ENCODE measurements at places on chromosomes 13 and 19.

- no peak for DNase-seq
Observed at GRCh38 chr13:50586414-50587083, 256.9 kb downstream of the DLEU7 start.

DNA sequence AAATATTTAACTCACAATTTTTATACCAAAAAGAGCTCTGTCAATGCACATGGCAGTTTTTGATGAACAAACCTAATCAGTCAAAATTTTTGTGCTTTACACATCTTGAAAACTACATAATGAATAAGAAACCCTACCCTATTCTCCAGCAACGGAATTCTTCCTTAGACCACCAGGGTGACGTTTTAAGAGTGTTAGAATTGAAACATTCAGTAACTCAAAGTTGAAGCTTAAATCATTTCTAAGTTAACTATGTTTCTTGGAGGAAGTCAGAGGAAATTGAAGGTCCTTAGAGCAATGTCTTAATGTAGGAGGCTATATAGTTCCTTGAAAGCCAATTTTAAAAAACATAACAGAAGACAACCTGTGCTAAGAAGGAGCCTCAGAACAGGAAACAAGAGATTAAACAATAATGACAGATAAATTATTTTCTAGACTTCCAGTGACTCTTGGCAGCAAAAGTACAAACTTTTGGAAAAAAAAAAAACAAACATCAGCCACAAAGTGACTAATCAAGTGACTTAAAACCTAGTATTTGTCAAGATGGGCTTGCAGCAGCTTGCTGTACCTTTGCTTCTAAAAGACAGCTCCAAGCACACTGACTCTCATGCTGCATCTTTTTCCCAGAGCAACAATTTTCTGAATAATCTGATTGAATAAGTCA is 6.2 kb downstream of the SPRY2 start:
- DNase-seq, result no peak

GRCh38 chr13:112198396-112199010 is 131.6 kb downstream of the SOX1 start:
- no peak for DNase-seq

GRCh38 chr19:7450243-7451223 is 38.3 kb downstream of the PEX11G start:
- no peak for DNase-seq

- no peak for DNase-seq
Observed at GRCh38 chr19:19588546-19588945, 29.9 kb downstream of the PBX4 start.

- DNase-seq, result no peak
Observed at GRCh38 chr19:29524912-29525831, 622 bp upstream of the VSTM2B start.

DNA sequence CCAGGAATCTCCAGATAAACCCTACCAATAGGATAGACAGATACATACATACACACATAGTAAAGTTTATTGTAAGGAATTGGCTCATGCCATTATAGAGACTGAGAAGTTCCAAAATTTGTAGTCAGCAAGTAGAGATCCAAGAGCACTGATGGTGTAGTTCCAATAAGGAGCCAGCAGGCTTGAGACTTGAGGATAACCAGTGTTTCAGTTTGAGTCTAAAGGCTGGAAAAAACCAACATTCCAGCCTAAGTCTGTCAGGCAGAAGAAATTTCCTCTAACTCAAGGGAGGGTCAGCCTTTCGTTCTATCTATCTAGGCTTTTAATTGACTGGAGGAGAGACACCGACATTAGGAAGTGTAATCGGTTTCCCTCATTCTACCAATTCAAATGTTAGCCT is 110.2 kb upstream of the TSHZ3 start:
- DNase-seq, result no peak

DNA sequence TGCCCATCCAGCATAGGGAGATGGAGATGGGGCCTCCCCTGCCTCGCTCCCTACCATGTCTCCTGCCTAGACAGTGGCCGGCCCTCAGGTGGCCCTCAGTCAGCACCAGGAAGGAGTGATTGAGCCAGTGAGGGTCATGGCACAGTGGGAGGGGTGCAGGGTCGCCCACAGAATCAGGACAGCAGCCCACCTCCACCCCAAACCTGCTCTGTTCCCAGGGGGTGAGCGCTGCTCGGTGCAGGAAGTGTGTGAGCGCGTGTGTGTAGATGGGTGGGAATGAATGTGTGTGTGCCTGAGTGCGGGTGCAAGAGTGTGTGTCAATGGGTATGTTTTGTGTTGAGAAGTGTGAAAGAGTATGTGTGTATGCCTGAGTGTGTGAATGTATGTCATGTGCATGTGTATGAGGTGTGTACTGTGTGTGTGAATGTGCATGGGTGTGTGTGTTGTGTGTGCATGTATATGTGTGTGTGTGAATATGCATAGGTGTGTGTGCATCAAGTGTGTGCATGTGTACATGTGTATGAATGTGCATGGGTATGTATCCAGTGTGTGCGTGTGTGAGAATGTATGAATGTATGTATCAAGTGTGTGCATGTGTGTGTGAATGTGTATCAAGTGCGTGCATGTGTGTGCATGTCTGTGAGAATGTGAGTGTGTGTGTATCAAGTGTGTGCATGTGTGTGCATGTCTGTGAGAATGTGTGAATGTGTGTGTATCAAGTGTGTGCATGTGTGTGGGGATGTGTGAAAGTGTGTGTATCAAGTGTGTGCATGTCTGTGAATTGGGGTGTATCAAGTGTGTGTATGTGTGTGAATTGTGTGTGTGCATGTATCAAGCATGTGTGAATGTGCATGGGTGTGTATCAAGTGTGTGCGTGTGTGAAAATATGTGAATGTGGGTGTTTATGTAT is 12.0 kb downstream of the EVI5L start:
- DNase-seq, result no peak

- no peak for DNase-seq
Observed at GRCh38 chr13:41307884-41308640, 3.0 kb upstream of the NAA16 start.

DNA sequence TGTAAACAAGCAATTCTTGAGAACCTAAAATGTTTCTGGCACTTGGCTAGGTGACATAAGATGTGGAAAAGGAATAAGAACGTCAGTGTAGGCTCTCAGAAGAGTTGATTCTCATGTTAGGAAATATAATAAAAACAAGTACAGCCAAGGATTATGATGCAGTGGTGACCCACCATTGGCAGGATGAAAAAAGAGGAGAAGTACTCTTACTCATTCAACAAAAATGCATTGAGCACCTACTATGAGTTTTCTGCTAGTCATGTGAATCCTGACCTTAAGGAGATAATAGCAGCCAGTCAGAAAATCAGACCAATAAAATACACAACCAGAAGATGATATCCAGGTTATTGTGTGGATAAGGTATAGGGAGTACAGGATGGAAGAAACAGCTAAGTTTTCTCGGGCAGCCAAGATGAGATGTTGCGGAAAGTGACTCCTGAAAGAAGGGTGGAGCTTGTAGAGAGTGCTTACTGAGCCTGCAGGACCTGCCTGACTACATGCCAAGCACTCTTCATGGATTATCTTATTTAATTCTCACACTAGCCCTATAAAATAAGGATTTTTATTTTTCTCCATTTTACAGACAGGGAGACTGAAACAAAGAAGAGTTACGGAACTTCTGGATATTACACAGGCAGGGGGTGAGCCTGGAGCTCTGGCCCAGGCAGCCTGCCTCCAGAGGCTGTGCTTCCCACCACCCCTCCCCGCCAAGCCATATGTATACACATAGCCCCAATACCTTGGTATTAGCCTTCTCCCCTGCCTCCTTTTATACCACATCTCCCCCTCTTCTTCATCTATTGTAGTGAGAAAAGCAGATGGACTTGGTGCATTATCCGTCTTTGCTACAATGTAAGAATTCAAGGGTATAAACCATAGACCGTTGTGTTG is 58.0 kb downstream of the TGDS start:
- DNase-seq, result no peak

DNA sequence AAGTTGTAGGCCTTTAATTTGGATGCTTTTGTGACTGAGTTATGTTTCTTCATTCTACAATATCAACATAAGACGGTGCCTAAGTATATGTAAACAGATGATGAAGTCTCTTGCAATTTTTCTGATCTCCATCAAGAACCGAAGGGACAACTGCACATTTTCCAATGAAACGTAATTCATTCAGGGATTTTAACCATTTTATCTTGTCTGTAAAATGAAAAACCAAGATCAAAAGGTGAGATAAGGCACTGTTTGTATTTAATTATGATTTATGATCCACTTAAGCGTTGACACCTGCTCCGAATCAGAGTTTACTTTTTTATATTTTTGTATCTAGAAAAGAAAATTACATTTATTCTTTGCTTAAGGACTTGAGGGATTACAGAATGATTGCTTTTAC is 556.8 kb upstream of the ARGLU1 start:
- DNase-seq, result no peak

GRCh38 chr19:46392837-46393236 is 20.5 kb downstream of the CCDC8 start:
- DNase-seq, result no peak

DNA sequence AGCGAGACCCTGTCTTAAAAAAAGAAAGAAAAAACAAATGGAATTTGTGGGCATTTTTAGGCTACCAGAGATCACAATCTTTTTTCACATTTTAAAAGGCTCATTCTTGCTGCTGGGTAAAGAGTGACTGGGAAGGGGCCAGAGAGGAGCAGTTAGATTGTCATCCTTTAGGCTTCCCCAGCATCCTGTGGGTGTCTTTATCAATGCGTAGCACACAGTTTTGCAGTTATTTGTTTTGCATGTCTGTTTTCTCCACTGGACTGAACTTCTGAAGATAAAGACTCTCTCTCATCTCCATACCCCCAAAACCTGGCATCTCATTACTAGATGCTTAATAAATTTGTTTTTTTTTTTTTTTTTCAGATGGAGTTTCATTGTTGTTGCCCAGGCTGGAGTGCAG is 2.1 kb upstream of the UTP14C start:
- no peak for DNase-seq

DNA sequence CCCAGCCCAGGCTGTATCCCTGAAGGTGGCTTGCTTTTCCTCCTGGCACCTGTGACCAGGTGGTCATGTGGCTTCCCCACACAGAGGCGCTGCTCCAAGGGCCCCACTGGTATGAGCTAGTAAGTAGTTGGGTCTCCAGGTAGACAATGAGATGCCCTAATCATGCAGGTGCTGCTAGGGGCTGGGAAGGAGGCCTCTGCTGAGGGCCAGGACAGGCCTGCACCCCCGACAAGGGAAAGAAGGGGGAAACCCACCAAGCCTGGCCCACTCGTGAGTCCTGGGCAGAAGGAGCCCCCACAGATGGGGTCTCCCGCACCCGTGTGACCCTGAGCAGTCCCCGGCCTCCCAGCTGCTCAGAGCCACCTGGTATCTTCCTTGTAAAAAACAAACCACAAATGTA is 13.2 kb downstream of the PEX11G start:
- DNase-seq, result no peak

- DNase-seq, result no peak
Observed at GRCh38 chr19:5503598-5503997, 48.4 kb downstream of the ZNRF4 start.

DNA sequence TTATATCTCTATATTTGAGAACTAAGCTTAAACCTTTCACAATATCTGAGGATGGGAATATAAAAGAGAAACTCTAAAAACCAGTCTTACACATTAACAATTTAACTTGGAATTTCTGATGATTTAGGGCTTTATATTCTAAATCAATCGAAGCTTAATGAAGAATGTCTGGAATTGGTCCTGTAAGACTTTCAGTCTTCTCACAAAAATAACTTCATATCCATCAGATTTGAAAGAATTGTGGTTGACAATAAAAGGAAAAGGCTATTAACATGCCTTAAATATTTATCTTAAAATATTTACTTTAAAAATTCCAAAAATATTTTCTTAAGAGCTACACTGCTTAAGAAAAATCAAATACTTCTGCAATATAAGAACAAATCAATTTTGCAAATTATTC is 27.3 kb downstream of the MYCBP2 start:
- DNase-seq, result no peak

DNA sequence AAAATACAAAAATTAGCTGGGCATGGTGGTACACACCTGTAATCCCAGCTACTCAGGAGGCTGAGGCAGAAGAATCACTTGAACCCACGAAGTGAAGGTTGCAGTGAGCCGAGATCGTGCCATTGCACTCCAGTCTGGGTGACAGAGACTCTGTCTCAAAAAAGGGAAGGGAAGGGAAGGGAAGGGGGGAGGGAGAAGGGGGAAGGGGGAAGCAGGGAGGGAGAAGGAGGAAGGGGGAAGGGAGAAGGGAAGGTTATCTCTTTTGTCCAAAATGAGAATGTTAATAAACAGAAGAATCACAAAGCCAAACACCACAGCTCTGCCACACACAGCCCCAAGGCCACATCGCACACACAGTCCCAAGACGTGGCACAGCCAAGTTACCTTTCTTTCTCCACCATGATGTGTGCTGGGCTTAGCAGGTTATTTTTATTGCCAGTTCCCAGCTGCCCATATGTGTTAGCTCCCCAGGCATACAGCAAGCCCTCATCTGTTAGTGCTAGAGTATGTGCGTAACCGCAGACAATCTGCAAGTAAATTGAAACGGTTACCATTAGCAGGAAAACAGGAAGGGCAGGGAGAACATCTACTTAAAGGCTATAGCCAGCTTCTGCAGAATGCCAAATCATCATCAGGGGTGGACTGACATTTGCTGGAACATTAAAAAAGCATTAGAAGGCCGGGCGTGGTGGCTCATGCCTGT is 34.3 kb downstream of the RCBTB1 start:
- DNase-seq, result no peak

DNA sequence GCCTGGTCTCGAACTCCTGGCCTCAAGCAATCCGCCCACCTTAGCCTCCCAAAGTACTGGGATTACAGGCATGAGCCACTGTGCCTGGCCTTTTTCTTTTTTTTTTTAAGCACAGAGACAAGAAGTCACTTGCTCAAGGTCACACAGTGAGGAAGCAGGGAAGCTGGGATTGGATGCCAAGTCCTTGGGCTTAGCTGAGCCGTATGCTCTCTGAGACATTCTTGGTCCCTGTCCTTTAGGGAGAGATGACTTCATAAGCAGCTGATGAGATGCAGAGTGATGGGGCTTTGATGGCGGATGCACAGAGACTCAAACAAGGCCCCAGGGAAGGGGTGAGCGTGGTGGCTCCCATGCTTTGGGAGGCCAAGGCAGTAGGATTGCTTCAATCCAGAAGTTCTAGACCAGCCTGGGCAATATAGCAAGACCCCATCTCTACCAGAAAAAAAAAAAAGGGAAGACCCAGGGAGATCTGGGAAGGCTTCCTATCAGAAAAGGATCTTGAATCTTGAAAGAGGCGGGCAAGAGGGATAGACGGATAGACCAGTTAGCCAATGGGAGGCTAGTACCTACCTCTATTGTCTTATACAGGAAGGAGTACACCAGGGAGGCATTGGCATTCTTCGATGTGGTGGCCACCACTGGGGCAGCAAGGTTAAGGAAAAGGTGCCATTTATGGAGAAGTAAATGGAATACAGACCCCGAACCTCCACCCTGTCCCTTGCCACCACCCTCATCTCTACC is 3.9 kb downstream of the AP1M2 start:
- no peak for DNase-seq

GRCh38 chr13:59641261-59641660 is 522.5 kb downstream of the DIAPH3 start:
- no peak for DNase-seq

DNA sequence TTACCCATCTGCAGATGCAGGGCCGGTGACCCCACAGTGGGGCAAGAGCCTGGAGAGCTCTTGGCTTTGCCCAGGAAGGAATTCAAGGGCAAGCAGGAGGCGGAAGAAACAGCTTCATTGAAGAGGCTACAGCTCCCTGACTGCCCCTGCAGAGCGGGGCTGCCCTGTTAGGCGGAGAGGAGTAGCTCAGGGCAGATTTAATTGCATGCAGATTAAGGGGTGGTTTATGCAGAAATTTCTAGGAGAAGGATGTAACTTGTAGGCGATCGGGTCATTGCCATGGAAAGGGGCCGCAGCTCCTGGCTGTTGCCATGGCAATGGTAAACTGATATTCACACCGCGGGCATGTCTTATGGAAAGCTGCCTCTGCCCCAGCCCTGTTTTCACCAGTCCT is 94.1 kb downstream of the ATP11A start:
- no peak for DNase-seq

Data from DMS153 (cell line).